Esophagus muscularis mucosa (tissue), 4 donors: ENCODE measurements at places on chromosomes 12 and 14. TPM values are rescaled to one million over a fixed set of nuclear protein-coding genes. Genes with fewer than 3 reads are reported as not detected.

The RAD9B gene
- total RNA-seq: 2.2 TPM

The COX8C gene
- not detected for total RNA-seq

The RD3L gene
- total RNA-seq: not detected

The VPS33A gene
- 15.7 TPM for total RNA-seq

The CMTM5 gene
- total RNA-seq: 1.7 TPM

The GNB3 gene
- total RNA-seq: 0.50 TPM

GRCh38 chr12:45909041-45909713 lies 81.2 kb downstream of the SCAF11 start:
- no peak for DNase-seq

DNA sequence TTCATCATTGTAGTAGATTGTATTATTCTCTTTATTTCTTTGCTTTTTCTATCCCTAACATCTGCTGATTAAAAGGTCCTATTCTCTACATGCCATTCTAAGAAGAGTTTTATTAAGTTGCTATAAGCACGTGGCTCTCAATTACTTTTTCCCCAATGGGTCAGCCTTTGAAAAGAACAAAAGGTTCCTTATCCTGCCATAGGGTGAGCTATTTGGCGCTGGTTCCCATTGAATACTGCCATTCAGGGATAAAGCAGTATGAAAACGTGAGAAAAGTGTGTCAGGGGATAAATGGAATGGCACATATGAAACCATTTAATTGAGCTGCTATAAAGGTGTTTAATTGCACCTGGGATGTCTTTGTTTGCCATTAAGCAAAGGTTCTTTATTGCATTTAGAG lies 80.9 kb downstream of the SYNE2 start:
- peak; percentile 7 for DNase-seq

- peak; percentile 45 for DNase-seq
Measured at GRCh38 chr12:4056910-4057845, 184.0 kb upstream of the PARP11 start.

DNA sequence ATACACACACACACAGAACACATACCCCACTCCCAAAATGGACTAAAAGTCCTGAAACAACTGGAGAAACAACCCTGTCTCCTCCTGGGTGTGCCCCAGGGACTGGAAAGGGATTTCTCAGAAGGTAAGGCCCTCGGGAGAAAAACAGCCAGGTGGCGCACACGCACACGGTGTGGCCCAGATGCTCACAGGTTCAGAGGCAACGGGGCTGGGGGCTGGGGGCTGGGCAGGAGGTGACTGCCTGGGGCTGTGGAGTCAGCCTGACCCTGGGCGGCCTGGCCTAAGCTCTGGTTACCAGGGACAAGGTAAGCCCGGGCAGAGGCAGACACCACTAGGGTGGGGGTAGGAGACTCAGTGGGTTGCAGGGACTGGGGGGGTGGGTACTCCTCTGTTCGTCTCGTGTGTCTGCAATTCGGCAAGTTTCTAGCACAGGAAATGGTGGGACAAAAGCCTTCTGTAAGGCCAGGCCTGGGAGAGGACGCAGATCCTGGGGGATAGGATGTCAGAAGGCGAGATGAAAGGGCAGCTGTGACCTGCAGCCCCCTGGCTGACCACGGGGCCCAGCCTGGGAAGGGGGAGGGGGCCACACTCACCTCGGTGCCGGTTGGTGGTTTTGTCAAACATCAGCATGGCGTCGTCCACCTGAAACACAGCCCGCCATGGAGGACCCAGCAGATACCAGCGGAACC lies 10.4 kb downstream of the MSI1 start:
- no peak for DNase-seq

- DNase-seq: peak; percentile 96
Measured at GRCh38 chr12:569803-570434, 93.3 kb downstream of the NINJ2 start.

GRCh38 chr12:115998119-115998633 lies 279.3 kb downstream of the MED13L start:
- DNase-seq: no peak

DNA sequence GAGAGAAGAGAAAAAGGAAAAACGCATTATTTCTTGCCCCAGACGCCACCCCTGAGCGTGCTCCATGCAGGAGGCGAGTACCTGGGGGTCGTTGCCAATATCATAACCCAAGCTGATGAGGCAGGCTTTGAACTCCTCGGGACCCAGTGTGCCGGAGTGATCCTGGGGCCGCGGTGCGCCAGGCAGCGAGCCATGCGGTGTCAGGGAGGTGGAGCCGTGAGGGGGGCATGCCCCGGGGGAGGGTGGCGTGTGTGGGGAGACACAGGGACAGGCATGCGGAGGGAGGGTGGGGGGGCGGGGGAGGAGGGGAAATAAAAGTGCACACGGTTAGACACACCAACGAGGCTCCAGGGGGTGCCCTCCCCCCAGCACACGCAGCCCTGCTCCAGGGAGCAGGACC lies 86.0 kb upstream of the ZFP36L1 start:
- DNase-seq: no peak

DNA sequence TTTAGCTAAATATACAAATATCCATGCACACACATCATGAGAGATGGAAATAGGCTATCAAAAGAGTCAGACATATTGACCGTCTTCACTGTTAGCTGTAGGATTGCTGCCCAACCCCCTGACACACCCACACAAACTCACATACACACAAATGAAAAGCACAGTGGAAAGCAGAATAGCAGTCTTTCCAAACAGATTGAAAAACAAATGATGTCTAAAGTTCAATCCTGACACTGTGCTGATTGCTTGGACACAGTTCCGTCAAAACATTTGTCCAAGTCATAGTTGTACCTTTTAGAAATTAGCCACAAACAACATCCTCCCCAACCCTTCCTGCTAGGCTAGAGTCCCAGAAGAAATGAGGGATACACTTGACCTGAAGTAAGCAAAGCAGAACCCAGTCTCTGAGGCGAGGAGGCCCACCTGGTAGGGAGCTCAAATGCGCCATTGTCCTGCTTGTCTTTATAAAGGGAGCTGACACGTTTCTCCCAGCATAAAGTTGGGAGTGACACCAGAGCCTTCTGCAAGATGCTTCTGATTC lies at the start of gene PRH2:
PRH2 (plus strand) TSS at position 491 of the 541 bp plus-strand sequence; CDS start at position 529, 38 bp downstream.
- DNase-seq: no peak

DNA sequence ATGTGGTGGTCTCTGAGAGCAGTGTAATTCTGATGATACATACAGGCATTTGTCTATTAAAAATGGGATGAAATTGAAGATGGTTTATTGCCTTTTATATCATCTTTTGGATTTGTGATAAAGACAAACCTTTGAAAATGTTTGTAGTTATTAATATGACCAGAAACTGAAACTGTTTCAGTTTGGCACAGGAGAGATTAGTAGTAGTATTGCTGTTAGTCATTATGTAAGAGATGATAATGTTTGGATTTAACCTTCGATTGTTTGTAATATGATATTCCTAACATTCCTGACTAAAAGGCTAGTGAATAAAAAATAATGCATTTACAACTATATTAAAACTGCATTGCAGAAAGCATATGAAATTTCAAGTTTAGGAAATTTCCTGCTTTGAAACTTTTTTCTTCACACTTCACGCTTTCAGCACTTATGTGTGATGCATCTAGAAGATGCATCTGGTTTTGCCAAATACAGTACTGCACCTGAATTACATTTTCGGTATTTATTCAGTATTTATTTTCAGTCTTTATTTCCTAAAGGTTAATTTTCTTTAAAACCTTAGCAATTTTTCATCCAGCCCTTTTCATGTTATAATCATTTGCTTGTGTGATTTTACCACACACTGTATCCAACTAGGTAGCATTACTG lies 25.5 kb downstream of the ADIPOR2 start:
- DNase-seq: no peak

DNA sequence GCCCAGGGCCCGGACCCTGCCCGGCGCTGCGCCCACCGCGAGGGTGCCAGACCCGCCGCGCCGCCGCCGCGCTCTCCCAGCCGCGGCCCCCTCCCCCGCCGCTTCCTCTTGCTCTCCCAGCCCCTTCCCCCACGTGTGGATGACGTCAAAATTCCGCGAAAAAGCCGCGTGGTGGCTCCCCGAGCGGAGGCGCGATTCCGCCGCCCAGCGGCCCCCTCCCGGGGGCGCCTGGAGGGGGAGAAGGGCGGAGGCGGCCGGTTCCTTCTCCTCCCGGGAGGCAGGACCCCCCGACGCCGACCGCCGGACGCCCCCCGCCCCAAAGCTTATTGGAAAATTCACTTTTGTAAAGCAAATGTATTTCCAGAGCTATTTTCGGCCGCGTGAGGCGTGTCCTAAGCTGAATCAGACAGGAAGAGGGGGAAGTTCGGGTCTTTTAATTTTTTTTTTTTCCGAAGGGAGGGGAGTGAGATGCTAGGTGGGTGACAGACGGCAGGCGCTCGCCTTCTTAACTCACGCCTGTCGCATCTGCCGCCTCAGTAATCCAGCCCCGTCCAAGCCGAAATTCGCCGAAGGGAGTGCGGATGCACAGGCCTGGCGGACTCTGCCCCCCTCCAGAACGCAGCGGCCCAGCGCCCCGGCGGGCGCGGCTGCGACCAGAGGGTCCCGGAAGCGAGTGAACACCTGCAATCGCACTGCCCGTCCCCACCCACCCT lies 4.1 kb upstream of the CCND2 start:
- no peak for DNase-seq

DNA sequence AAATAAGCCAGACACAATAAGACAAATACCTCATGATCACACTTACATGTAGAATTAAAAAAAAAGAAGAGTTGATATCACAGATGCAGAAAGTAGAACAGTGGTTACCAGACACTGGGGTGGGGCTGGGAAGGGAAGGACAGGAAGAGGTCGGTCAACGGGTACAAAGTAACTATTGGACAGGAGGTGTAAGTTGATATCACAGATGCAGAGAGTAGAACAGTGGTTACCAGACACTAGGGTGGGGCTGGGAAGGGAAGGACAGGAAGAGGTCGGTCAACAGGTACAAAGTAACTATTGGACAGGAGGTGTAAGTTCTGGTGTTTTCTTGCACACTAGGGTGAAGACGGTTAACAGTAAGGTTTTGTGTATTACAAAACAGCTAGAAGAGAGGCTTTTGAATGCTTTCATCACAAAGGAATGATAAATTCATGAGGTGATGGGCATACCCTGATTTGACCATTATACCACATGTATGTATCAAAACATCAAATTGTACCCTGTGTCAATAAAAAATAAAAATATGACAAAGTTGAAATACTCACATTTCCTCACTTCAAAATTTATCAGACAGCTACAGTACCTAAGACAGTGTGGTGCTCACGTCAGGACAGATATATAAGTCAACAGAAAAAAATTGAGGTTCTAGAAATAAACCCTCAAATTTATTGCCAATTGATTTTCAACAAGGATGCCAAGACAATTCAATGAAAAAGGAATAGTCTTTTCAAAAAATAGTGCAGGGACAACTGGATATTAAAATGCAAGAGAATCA lies 32.8 kb downstream of the GALC start:
- no peak for DNase-seq

GRCh38 chr14:53663709-53664108 lies 292.9 kb downstream of the BMP4 start:
- no peak for DNase-seq

GRCh38 chr12:125871811-125872594 lies 806.8 kb downstream of the AACS start:
- DNase-seq: peak; percentile 89

- DNase-seq: no peak
Measured at GRCh38 chr12:68349921-68350606, 17.9 kb upstream of the MDM1 start.

DNA sequence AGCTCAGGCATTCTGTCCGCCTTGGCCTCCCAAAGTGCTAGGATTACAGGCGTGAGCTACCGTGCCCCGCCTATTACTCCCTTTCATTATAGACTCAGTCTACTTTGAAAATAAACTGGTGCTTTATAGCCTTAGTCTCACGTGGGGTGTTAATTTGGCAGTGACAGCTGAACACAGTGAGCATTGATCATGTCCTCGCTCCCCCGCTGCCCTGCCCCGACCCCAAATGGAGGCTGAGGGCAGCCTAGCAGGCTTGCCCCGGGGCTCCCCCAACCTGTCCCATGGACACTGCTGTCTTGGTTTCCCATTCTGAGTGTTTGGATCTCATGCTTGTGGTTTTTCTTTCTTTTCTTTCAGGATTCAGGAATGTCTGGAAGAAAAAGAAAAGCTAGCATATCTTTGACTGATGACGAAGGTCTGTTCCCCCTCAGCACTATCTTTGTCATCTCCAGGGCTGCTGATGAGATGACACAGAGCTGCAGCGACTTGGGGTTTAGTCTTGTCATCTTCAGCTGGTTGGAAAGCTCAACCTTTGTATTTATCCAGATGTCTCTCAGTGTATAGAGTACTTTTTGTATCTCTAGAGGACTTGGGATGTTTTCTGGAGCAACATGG lies 42.2 kb downstream of the EP400 start:
- no peak for DNase-seq

GRCh38 chr12:4943067-4943937 lies 33.6 kb downstream of the KCNA1 start:
- DNase-seq: no peak

- DNase-seq: no peak
Measured at GRCh38 chr12:43858096-43858495, 22.2 kb downstream of the TMEM117 start.

GRCh38 chr14:69879175-69880043 lies at the start of gene SMOC1:
SMOC1 (plus strand) TSS chr14:69879416; CDS start chr14:69879679, 263 bp downstream.
- no peak for DNase-seq

DNA sequence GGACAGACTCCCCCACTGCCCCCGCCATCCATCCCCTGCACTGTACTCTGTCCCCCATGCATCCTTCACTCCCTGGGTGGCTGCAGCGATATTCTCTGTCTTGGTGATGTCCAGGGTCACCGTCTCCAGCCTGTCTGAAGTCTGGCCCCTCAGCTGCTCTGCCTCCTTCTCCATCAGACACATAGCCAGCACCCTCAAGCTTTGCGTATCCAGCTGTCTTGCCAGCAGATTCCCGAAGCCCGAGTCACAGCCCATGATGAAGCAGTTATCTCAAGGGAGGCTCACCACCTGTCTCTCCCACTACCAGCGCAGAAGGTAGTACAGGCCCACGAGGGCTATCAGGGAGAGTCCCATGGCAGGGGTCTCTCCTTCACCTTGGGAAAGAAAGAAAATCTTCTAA lies 77.8 kb downstream of the HSD17B6 start:
- DNase-seq: no peak

DNA sequence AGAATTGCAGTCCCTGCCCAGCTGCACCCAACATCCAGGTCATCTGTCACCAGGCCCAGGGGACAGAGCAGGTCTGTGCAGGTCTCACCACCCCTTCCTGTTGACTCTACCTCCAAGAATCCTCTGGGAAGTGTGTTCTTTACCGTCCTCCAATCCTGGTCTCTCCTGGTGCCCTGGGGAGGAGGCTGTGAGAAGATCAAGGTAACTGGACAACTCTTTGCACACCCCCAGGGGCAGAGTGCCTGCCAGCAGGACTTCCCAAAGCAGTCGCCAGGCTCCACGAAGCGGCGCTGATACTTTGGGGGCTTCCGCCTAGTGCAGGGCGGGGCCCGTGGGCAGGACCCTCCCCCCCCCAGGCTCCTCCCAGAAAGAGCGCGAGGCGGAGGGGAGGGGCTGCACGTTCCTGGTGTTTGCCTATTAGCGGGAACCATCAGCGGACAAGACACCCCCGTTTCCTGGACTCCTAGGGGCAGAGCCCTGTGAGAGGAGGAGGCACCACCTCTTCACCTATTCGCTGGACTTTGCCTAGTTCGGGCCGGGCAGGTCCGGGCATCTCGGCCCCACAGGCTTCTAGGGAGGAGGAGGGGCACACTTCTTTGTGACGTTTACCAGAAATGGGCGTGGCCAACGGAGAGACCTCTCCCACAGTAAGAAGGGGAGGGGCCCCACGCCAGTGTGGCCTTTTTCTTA lies 918.0 kb downstream of the AACS start:
- DNase-seq: no peak
